NCI-H526 (cell line): ENCODE measurements at places on chromosomes 3 and 15.
A peak's percentile ranks its signal among the peaks of the same experiment; 100 is the strongest.

DNA sequence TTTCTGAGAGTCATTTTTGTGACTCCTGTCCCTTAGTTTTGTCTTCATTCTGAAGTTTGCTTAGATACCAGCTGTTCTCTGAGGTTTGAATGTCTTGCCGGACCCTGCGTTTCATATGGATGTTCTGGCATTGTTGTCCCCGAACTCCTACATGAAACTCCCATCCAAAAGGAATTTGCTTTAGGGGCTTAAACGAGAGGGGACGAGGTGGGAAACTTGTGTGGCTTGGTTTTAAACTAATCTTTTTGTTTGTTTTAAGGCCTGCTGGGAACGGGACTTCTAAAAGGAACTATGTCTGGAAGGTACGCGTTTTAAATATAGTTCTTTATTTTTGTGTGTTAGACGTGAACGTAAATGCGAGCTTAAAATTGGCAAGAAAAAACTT is 679 bp downstream of the RPL35A start:
- no peak for DNase-seq

GRCh38 chr3:85081191-85081906 is 122.6 kb downstream of the CADM2 start:
- no peak for DNase-seq

GRCh38 chr3:49729966-49730609 is 6.3 kb upstream of the GMPPB start:
- DNase-seq = no peak

DNA sequence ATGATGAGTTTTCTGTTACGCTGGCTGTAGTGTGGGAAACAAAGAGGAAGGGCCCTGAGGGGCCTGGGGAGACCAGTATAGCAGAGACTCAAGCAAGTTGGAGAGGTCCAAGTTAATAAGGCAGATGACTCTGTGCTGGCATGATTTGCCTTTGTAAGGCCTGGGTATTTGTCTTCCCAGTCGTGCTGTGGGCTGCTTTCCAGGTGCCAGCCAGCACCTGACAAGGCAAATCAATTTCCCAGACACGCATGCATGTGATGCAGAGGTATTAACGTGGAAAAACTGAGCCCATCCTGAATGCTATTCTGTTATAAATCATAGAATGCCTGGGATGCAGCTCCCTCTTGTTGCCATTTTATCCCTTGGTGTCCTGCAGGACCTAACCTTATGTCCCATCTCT is 175.6 kb downstream of the MFSD1 start:
- peak; percentile 9 for DNase-seq

DNA sequence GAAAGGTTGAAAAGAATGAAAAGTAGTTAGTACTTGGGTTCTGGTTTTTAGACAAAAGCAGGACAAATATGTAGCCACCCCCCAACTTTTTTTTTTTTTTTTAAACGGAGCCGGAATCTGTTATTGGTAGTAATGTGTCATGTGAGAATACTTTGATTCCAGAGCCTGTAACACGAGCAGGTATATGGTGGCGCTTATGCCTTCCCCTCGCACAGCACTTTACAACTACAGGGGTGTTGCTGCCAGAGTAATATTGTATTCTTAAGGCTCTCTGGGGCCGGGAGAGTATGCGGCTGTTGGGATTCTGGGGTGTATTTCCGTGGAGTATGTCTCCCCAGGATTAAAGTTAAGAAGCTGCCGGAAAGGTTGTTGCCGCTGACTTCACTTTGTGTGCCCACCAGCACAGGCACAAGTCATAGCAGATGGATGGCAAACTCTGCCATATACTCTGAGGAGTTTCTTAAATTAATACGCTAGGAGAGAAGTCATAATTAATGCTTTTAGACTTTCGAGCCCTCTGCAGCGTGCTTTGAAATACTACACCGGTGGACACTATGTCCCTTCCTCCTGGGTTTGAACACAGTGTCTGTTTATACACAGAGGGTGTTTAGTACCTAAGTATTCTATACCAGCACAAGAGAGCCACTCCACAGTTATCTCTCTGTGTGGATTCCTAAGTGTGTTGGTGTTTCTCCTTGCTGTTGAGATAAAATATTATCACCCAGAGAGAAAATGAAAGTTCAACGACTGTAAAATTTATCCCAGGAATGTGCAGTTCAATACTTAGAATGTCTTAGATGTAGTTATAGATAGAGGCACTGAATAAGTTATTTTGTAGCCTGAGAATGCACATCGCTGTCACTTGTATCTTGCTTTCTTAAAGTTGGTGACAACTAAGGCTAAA is 1.4 kb downstream of the MBNL1 start:
- peak; percentile 84 for DNase-seq

GRCh38 chr15:71333839-71334238 is 218.6 kb downstream of the THSD4 start:
- DNase-seq = no peak

DNA sequence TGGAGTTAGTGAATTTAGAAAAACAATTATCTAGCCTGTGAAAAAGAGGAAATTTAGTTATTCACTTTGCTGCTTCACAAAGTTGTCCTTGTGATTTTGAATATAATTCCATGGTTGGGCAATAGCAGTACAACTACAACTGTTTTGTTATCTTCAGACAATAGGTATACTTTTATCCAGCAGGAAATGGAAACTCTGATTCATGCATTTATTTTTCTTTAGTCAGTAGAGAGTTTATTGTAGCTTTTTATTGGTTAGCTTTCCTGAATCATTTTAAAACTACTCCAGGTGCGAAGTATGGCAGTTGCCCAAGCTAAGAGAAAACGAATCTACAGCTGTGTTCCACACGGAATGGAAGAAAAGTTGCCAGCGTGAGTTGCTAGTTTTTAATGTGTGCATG is 80.3 kb downstream of the TM4SF4 start:
- peak; percentile 70 for DNase-seq

DNA sequence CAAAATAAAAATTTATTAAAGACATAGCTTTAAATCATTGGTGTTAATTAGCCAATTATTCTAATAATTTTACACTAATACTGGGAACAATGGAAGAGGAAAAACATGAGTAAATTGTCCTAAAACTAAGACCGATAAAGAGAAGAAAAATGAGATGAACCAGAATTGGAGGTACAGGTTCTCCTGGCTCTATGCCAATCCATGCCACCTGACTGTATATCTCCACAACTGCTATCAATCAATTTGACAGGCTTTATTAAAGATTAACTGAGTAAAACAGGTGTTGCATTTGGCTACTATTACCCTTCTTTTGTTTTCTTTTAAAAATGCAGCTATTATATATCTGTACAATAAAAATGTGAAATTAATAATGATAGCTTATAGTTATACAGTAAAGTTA is 850.0 kb downstream of the CADM2 start:
- peak; percentile 0 for DNase-seq

- DNase-seq = no peak
Measured at GRCh38 chr3:82114589-82114988, 353.1 kb upstream of the GBE1 start.

- no peak for DNase-seq
Measured at GRCh38 chr3:180018543-180018942, 18.2 kb downstream of the PEX5L start.

DNA sequence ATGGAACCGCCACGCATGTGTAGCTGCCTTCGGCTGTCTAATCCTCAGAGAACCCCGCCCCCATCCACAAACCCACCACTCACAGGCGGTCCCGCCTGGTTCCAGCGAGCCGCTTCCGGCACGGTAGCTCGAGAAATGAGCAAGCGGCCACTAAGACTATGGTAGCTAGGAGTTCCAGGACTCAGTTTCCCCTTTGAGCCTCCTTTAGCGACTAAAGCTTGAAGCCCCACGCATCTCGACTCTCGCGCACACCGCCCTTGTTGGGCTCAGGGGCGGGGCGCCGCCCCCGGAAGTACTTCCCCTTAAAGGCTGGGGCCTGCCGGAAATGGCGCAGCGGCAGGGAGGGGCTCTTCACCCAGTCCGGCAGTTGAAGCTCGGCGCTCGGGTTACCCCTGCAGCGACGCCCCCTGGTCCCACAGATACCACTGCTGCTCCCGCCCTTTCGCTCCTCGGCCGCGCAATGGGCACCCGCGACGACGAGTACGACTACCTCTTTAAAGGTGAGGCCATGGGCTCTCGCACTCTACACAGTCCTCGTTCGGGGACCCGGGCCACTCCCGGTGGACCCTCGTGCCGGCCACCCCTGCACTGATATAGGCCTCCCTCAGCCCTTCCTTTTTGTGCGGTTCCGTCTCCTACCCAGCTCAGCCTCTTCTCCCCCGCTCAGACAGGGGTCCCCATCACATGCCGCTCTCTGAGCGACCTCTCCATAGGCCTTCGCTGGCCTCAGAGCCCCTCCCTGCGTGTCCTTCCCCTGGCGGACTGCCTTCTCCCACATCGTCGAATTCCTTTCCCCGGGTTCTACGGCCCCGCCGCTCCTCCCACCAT is at the start of gene RAB11A:
RAB11A (plus strand) TSS at position 366 of the 828 bp plus-strand sequence; CDS start at position 461, 95 bp downstream.
- DNase-seq = peak; percentile 95

GRCh38 chr3:138463724-138464490 is 29.5 kb downstream of the ESYT3 start:
- DNase-seq = no peak

- DNase-seq = no peak
Measured at GRCh38 chr3:158167737-158168557, 58.1 kb downstream of the RSRC1 start.

DNA sequence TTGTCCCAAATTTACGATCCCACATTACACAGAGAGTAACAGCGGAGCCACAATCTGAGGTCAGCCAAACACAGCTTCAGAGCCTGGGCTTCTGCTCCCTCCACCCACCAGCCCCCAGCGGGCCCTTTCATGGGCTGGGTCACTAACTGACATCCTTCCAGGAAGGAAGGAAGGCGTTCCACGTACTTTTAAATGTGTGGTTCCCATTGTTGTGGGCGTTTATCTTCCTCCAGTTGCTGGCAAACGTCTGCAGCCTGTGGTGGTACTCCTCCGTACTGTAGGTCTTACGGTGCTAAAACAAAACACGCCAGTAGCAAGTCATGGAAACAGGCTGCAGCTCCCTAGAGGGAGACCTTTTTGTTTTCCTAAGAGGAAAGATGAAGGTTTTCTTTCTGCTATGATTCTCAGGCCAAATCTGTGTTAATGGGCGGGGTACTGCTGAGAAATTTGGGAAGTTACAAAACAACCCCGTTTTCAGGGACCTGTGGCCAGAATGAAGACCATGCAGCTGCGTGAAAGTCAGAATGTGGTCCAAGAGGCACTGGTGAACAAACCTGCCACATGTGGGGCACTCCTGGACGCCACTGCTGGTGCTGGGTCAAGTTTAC is 7.6 kb downstream of the CTSH start:
- DNase-seq = no peak

DNA sequence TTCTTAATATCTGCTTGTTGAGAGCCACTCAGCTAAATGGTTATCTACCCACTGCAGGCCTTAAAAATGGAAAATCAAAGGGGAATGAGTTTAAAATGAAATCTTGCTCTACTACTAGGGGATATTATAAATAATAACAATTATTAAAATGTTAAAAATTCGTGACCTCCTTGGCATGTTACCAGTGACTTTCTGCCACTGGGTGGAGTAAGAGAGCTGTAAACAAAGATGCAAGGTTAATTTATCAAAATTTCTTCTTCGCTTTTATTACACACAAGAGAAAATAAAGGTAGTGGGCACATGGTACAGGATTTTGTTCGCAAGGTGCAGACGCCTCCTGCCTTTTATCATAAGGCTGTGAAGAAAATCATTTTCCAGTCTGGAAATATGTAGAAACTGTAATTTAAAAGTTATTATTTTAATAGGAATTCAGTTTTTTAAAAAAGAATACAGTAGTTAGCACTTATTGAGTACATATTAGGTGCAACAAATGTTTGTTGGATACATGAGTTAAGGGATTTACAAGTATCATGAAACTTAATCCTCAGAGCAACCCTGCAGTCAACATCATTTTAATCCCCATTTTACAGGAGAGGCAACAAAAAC is 272.6 kb downstream of the SUCLG2 start:
- peak; percentile 47 for DNase-seq

DNA sequence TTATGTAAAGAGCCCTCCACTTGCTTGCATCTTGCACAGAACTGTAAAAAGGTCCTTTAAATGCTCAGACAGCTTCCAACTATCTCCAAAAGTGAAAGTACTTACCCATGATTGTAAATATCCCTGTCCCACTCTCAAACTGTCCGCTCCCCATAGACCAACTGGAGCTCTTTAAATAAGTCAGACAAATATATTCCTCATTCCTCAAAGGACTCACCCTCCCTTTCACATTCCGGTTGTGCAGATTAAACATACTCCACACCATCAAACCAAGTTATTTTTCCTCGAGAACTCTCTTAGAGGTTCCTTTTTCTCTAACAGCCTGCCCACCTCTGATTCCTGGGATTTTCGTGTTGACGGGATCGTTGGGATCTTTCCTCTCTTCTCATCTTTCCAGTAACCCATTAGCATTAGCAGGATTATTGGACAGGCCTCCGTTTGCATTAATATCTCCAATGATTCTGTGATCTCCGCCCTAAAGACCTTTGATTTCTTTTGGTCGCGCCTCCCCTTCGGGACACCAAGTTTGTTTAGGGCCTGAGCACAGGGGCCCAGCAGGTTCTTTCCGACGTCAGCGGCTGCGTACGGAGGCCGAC is 763 bp downstream of the GOLGB1 start:
- DNase-seq = peak; percentile 35

DNA sequence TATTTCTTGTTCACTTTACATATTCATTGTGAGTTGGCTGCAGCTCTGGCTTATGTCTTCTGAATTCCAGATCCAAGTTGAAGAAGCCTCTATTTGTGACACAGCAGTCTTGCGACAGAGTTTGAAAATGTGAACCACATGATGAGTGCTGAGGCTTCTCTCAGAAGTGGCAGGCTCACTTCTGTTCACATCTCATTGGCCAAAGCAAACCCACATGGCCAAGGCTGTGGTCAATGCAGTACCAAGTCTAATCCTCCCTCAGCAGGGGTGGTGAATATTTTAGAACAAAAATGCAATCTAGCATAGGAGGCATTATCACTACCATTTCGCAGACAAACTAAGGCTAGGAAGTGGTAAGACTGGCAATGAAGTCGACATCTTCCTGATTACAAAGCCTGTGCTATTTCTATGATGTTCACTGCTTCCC is 45.2 kb downstream of the CDCP1 start:
- DNase-seq = no peak

DNA sequence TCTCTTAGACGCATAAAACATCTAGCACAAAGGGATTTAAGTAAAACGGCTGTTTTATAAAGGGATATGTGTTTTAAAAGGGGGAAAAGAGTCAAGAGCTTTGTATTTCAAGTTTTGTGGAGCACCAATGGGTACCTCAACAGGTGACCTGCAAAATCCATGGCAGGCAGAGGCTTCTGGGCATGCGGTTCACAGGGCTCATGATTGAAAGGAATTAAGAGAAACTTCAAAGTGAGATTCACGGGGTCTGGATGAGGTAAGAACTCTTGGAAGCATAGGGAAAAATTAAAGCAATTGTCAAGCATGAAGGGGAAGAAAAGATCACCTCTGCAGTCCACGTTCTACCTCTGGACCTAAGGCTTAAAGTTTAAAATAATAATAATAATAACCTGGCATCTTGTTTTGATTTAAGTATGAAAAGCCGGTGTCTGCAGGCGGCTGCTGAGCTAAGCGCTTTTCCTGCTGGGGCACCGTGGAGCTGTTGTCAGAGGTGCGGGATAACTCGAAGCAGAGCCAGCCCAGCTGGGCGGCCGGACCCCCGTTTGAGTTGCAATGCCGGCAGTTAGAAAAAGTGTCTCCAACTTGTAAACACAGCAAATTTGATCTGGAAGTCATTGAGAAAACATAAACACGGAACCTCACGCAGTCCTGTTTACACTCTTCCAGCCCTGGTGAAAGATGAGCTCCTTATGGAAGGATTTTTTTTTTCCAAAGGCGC is 40.5 kb downstream of the HES1 start:
- DNase-seq = no peak
